Stimulated activated CD8-positive, alpha-beta memory T cell treated with anti-CD3 and anti-CD28 coated beads, Interleukin-4, amount 100 ng/mL, for 1 hour (primary cell): ENCODE measurements at places on chromosomes 1 and 21.

DNA sequence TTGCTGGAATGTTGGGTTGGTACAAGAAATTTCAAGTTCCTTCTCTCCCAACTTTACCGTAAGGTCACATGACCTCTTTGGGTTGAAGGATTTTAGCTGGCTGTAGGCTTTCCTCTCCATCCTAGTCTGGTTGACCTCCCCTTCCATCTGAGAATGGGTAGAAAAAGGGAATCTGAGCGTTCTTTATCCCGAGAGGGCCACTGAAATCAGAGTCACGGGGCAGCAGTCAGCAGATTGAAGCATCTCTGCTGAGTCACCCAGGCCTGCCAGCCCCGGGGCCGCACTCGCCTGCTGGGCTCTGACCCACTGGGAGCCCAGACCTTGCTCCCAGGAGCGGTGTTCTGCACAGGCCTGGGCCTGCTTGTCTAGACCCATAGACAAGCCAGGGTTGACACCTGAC is 31.0 kb downstream of the TMCC2 start:
- no peak for DNase-seq

- no peak for DNase-seq
These were observed 80.3 kb downstream of the RGL1 start for GRCh38 chr1:183885142-183885735.

DNA sequence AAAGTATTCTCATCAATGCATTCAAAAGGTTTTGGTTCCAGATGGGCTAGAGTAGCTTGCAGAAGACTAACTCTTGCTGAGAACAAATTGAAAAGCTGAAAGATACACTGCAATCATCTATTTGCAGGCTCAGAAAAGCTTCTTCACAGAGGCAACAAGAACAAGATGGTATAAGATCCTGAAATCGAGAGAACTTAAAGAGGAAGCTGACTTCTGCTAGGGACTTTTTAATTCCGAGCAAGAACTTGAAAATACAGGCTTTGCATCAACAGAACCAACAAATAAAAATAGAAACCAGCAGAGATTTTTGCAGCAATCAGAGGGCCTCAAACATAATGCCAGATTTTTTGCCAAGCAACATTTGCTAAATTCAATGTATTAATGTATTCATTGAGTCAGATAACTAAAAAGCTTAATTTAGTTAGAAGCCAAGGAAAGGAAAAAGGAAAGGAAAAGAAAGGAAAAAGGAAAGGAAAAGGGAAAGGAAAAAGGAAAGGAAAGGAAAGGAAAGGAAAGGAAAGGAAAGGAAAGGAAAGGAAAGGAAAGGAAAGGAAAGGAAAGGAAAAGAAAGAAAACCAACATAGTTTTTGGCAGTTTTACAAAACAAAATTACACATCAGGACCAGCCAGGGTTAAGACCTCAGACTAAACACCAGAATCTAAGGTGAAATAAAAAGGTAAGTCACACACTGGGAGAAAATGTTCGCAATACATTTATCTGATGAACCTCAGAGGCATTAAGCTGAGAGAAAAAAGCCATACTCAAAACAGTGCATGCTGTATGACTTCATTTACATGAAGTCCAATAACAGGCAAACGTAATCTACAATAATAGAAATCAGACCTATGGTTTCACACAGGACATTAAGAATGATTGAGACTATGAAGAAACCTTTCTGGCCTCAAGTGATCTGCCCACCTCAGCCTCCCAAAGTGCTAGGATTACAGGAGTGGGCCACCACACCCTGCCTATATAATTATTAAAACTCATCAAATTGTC is 42.6 kb downstream of the FAF1 start:
- no peak for DNase-seq

DNA sequence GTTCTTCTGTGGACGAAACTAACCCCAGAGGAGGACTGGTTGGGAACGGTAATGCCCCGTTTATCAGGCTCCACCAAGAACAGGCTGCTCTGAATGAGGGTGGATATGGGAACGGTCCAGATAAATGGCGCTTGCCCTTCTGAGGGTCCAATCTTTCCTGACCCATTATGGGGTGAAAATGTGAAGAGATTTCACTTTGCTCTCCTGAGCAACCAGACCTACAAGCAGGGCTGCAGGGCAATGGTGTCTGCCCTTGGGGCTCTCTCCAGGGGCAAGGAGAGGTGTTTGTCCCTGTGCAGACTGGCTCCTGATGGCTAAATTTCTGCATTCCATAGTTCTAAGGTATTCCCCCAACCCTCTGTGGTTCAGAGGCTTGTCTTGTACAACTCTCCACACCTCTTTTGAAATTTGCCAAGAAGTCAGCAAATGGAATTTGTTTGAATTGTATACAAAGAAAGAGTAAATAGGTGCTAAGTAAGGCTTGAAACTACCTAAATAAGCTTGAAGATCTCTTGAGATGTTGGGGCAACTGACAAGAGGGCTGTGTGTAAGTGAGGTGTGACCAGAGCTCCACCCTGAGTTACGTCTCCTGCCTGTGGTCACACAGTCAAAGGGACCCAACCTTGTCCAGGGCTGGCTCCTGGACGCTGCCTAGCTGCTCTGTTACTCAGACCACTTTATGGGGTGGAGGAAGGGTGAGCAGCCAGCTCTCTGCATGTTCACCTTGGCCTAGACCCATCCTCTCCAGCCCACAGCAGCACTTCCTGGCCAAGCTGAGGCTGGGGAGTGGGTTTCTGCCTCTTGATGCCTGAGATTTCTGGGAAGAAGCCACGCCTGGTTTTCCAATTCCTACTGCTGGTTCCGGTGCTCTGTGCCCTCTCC is 24.8 kb downstream of the SLC2A1 start:
- DNase-seq, result no peak

DNA sequence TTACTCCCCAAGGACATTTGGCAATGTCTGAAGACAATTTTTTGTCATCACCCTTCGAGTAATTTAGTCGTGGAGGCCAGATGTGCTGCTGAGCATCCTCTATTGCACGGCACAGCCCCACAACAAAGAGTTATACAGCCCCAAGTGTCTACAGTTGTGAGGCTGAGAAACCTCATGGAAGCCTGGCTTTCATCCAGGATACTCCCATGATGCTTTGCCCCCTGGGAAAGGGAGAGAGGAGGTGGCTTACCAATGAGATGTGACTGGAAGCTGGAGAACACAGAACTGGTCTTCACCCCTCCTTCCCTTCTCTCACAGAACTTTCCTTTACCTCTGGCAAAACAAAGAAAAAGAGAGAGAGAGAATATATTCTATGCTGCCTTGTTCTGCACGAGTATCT is 150.9 kb upstream of the VAMP3 start:
- no peak for DNase-seq

- no peak for DNase-seq
These were observed 13.1 kb upstream of the TMEM61 start for GRCh38 chr1:54967372-54967771.

- no peak for DNase-seq
These were observed 22.8 kb downstream of the MYOM3 start for GRCh38 chr1:24089027-24089742.

- DNase-seq, result no peak
These were observed 83.2 kb downstream of the SPSB1 start for GRCh38 chr1:9375912-9376311.

DNA sequence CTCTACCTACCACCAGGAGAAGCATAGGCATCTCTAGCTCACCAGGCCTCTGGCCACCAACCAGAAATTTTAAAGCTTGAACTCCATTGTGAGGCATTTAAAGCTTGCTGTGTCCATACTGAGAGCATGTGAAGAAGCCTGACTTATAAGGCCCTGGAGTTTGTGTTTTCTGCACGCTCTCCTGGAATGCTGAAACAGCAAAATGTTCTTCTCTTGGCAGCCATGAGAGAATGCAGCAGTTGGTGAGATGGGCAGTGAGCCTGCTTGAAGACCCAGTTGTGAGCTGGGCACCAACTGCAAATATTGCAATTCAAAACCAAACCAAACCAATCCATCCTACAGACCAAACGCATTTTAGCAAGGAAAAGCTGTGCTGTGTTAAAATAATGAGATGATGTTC is 170.0 kb upstream of the IVNS1ABP start:
- no peak for DNase-seq

DNA sequence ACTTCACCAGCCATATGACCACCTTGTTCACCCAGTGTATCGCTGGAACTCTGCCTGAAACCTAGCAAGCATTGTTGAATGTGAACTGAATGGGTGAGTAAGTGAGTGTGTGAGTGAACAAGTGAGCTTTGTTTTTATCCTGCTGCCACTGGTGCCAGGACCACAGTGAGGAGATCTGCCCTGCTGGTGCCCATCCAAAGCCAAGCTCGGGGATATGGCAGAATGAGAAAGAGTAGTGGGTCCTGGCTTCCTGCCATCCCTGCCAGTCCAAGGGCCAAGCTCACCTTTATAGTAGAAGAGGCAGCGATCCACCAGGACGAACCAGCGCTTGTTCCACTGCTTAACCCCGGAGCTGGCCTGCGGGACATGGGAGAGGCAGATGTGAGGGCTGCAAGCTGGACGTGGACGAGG is 53.4 kb upstream of the GOLT1A start:
- DNase-seq, result no peak
